ENCODE measurements at places on chromosomes 11 and 22.

DNA sequence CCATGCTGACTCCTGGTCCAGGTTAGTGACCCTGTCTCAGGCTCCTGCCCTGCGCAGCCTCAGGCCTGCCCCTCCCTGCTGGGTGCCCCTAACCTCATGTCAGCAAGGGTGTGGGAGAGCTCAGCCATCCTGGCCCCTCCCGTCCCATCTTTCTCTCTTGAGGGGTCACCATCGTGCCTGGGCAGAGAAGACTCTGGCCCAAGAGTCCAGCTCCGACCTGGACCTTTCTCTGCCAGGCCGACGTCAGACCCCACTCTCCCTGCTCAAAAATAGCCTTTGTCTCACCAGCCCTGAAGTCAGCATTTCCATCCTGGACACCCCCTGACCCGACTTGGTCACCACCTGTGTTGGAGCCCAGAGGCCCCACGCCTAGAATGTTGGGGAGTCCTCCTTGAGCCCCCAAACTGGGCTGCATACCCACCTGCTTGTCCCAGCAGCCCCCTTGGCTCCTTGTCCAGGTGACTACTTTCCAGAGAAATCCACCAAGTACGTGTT, 4.9 kb downstream of the SCGB1C1 start:
- DNase-seq: no peak

DNA sequence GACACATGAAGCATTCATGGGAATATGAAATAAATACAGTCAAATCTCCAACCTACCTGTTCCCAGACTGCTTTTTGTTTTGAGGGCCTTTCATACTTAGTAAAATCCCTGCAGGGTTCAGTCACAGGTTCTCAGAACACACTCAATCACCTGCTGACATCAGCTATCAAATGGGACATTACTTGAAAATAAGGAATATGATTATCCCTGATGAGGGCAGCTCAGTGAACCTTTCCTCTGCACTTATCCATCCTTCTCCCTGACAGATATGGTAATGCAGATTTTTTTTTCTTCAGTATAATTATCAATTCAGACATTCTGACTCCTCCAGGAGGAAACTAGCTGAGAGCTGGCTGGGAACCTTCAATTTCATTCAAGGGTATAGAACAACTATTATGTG, 1127.4 kb upstream of the CCDC90B start:
- no peak for DNase-seq

DNA sequence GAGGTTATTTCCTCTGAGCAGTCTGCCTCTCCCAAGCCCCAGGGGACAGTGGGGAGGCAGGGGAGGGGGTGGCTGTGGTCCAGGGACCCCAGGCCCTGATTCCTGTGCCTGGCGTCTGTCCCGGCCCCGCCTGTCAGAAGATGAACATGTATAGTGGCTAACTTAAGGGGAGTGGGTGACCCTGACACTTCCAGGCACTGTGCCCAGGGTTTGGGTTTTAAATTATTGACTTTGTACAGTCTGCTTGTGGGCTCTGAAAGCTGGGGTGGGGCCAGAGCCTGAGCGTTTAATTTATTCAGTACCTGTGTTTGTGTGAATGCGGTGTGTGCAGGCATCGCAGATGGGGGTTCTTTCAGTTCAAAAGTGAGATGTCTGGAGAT, 3.1 kb downstream of the PIM3 start:
- no peak for DNase-seq

DNA sequence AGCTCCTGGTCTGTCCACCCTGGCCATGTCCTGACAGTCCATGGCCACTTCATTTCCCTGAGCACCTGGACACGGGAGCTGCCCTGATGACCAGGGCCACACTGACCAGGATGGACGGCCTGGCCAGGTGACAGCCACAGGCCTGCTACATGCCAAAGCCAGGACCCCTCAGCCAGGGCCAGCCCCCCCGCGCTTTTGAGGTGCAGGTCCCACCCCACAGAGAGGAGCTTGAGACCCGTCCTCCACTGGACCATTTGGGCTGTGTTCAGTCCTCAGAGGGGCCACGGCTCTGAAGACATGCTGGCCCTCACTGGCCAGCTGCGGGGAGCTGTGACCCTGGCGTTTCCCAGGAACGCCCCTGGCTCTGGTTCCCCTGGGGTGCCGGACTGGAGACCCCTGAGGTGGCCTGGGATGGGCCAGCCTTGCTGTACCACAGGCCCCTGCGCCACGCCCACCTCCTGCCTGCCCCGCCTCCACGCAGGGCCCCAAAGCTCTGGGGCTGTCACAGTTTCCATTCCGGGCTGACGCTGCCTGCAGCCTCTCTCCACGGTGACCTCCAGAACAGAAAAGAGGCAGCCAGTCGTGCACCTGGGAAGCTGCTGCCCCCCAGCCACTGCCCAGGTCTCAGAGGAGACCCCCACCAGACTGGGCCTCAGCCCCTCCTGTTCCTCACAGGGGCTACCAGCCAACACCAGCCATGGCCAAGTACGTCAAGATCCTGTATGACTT, 18.2 kb downstream of the EPS8L2 start:
- no peak for DNase-seq

GRCh38 chr22:36267058-36267457, 14.1 kb downstream of the APOL1 start:
- DNase-seq: no peak
